ENCODE measurements at places on chromosomes 5 and 9. TPM values are rescaled to one million over a fixed set of nuclear protein-coding genes. Genes with fewer than 3 reads are reported as not detected.

The EDIL3 gene
- not detected for total RNA-seq

The TAS2R1 gene
- total RNA-seq, result not detected

The SPATA31E1 gene
- not detected for total RNA-seq

The IL13 gene
- total RNA-seq, result 0.51 TPM

The RABEPK gene
- 11.2 TPM for total RNA-seq

The FUT7 gene
- total RNA-seq, result 0.89 TPM

The TMEM174 gene
- not detected for total RNA-seq

The HTR1A gene
- not detected for total RNA-seq

The YTHDC2 gene
- total RNA-seq, result 42.5 TPM
